ENCODE measurements at places on chromosomes 7 and 10. TPM values are rescaled to one million over a fixed set of nuclear protein-coding genes. Genes with fewer than 3 reads are reported as not detected.

CCL24 gene
- total RNA-seq, result not detected

DPP6 gene
- not detected for total RNA-seq

DNA sequence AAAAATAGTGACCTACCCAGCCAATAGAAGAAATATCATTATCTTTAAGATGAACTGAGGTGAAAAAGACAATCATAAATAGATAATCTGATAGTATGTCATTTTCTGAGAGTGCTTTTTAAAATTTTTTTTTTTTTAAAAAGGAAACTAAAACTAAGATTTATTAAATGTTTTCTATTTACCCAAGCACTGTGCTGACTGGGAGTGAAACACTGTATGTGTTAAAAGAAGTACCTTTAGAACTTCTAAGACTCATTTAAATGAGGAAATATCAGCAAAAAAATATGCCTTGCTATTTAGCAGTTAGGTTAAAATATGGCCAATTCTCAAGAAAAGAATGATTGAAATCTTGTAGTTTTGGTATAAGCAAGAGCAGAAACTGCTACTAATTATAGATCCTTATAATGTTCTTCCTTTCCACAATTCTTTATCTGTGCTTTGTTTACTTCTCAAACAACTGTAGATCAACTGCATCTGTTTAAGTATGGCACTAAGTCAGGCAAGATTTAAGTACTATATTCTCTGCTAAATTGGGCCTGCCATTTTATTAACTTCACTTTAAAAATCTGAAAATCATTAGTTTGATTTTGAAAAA is 39.5 kb upstream of the WNT2 start:
- no peak overlapping the region for H3K27ac ChIP-seq
- H3K36me3 ChIP-seq, result no peaks in the 10 kb centered on the region
- H3K4me1 ChIP-seq, result no peaks in the 10 kb centered on the region
- peaks cover 19% of the 10 kb centered on the region for H3K27me3 ChIP-seq
- H3K4me3 ChIP-seq, result no peak overlapping the region

ZPBP gene
- total RNA-seq, result not detected

BLNK gene
- total RNA-seq, result 0.36 TPM

DNA sequence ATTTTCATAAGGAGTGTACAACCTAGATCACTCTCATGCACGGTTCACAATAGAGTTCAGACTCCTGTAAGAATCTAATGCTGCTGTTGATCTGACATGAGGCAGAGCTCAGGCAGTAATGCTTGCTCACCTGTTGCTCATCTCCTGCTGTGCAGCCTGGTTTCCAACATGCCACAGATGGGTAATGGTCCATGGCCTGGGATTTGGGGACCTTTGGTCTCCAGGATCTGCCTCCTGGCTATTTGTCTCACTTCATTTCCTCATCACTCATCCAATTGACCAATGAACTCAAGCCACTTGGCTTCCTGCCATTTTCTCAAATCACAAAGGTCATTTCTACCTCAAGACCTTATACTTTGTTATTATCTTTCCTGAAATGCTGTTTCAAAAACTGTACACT is 786.1 kb downstream of the ANKRD7 start:
- no peak overlapping the region for H3K27ac ChIP-seq
- H3K27me3 ChIP-seq, result no peaks in the 10 kb centered on the region
- H3K36me3 ChIP-seq, result no peaks in the 10 kb centered on the region
- no peaks in the 10 kb centered on the region for H3K4me1 ChIP-seq
- H3K4me3 ChIP-seq, result no peak overlapping the region

DNA sequence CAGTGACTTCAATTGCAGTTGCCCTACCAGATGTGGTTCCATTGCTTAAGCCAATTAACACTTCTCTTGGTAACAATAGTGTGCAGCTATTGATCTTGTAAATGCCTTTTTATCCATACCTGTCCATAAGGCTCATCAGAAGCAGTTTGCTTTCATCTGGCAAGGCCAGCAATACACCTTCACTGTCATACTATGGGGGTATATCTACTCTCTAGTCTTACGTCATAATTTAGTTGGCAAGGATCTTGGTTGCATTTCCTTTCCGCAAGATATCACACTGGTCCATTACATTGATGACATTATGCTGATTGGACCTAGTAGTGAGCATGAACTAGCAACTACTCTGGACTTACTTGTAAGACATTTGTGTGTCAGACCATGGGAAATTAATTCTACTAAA is 17.7 kb upstream of the ZNF365 start:
- H3K36me3 ChIP-seq, result no peaks in the 10 kb centered on the region
- DNase-seq, result no peak
- H3K27ac ChIP-seq, result no peak overlapping the region
- H3K4me3 ChIP-seq, result no peak overlapping the region
- peaks cover 3% of the 10 kb centered on the region for H3K27me3 ChIP-seq

- H3K36me3 ChIP-seq, result no peaks in the 10 kb centered on the region
- no peak overlapping the region for H3K4me3 ChIP-seq
- H3K4me1 ChIP-seq, result no peaks in the 10 kb centered on the region
- DNase-seq, result peak; percentile 93
- no peak overlapping the region for H3K27ac ChIP-seq
Measured at GRCh38 chr7:29408841-29409243, 154.8 kb upstream of the PRR15 start.

DNA sequence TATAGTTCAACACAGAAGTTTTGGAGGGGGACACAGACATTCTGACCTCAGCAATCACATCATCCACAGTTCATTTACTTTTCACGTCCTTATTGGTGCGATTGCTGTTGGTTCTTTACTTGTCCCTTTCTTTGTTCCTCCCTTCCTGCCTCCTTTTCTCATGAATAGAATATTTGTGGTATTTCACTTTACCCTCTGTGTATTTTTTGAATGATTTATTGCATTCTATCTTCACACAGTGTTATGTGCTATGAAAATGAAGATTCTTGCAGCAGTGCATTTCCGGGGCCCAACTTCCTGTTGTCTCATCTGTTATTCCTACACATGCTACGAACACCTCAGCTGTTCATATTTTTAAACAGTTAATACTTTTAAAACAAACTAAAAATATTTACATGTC is 179.6 kb downstream of the ZMYND11 start:
- H3K27me3 ChIP-seq, result no peaks in the 10 kb centered on the region
- H3K27ac ChIP-seq, result no peak overlapping the region
- peaks cover 3% of the 10 kb centered on the region for H3K4me1 ChIP-seq
- peaks cover 24% of the 10 kb centered on the region for H3K36me3 ChIP-seq

DNA sequence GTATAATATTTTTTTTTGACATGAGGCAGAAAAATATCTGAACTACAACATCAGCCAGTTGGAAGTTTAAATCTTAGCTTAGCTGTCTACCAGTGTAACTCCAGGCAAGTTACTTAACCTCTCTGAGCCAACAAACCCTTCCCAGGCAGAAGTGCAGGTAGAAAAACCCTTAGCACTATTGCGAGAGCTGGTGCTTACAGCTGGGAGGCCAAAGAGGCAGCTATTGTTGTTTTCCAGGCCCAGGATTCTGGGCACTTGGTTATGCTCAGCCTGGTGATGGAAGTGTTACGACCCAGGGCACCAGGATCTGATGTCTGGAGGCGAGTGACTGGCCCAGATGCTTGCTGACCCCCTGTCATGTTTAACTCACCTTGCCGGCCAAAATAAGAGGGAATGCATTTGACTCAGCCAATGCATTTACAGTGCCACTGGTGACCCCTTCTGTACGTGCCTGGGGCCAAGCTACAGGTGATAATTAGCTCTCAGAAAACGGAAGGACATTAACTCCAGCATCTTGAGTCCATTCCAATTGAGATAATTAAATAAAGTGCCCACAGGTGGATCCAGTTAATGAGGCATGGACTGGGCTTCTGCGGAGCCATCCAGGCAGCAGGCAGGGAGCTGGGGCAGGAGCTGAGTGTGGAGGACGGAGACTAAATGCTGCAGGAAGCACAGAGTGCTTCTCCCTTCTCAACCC is 126.5 kb upstream of the HABP2 start:
- H3K36me3 ChIP-seq, result no peaks in the 10 kb centered on the region
- H3K4me1 ChIP-seq, result no peaks in the 10 kb centered on the region
- H3K27me3 ChIP-seq, result peaks cover 10% of the 10 kb centered on the region
- no peak overlapping the region for H3K4me3 ChIP-seq
- no peak overlapping the region for H3K27ac ChIP-seq
- no peak for DNase-seq

GRCh38 chr7:131905471-131905973 is 349.1 kb upstream of the PODXL start:
- H3K27ac ChIP-seq, result no peak overlapping the region
- no peaks in the 10 kb centered on the region for H3K36me3 ChIP-seq
- no peak for DNase-seq
- peaks cover 56% of the 10 kb centered on the region for H3K27me3 ChIP-seq
- no peak overlapping the region for H3K4me3 ChIP-seq
- H3K4me1 ChIP-seq, result no peaks in the 10 kb centered on the region

SEMA3D gene
- total RNA-seq, result 0.72 TPM

GRCh38 chr7:130141161-130141883 is 63.9 kb downstream of the TMEM209 start:
- peak; percentile 98 for DNase-seq
- H3K27me3 ChIP-seq, result no peaks in the 10 kb centered on the region
- H3K4me1 ChIP-seq, result peaks cover 29% of the 10 kb centered on the region
- peaks cover 4% of the 10 kb centered on the region for H3K36me3 ChIP-seq
- H3K4me3 ChIP-seq, result peak overlapping the region; percentile 71

GRCh38 chr7:129010075-129010474 is 44.8 kb downstream of the TNPO3 start:
- H3K4me1 ChIP-seq, result no peaks in the 10 kb centered on the region
- H3K36me3 ChIP-seq, result peaks cover 29% of the 10 kb centered on the region
- H3K4me3 ChIP-seq, result no peak overlapping the region
- no peaks in the 10 kb centered on the region for H3K27me3 ChIP-seq

ACSM6 gene
- total RNA-seq, result not detected

HOXA6 gene
- total RNA-seq, result 5.0 TPM

DNA sequence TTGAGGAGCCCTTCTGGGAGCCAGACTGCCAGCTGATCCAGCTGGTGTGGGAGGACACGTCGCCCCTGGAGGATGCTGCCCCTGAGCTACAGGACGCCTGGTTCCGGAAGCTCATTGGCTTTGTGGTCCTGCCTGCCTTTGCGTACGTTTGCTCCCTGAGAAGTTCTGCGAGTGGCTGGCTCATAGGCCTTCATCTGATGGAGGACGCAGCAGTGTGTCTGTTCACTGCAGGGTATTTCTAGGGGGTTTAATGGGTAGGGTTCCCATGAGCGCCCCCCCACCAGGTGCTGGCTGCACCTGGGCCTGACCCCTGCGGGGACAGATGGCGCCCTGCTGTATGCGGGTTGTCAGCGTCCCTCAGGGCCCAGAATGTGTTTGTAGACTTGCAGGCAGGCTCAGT is 5.0 kb downstream of the PAOX start:
- H3K4me1 ChIP-seq, result no peaks in the 10 kb centered on the region
- H3K4me3 ChIP-seq, result no peak overlapping the region
- DNase-seq, result no peak
- H3K36me3 ChIP-seq, result no peaks in the 10 kb centered on the region

DNA sequence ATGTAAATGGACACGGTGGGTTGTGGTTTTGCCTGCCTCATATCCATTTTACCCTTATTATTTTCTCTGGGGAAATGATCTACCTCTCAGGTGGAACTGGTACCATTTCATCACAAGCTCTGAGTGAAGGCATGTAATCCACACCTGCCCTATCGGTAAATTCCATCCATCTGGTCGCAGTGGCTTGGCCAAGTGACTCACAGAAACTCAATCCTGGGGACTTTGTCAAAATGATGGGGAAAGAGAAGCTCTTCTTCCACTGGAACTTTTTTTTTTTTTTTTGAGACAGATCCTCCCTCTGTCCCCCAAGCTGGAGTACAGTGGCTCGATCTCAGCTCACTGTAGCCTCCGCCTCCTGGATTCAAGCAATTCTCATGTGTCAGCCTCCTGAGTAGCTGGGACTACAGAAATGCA is 48.2 kb upstream of the ANKRD1 start:
- no peak for DNase-seq
- no peak overlapping the region for H3K4me3 ChIP-seq
- no peaks in the 10 kb centered on the region for H3K27me3 ChIP-seq
- H3K27ac ChIP-seq, result peak overlapping the region; percentile 73
- peaks cover 41% of the 10 kb centered on the region for H3K4me1 ChIP-seq

DNA sequence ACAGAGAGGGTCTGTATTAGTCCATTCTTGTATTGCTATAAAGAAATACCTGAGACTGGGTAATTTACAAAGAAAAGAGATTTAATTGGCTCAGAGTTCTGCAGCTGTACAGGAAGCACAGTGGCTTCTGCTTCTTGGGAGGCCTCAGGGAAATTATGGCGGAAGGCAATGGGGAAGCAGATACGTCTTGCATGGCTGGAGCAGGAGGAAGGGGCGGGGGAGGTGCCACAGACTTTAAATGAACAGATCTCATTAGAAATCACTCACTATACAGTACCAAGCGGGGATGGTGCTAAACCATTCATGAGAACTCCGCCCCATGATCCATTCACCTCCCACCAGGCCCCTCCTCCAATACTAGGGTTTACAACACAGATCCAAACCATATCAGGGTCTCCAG is 3.7 kb upstream of the CALU start:
- no peak for DNase-seq
- peaks cover 16% of the 10 kb centered on the region for H3K4me1 ChIP-seq
- H3K4me3 ChIP-seq, result no peak overlapping the region
- H3K36me3 ChIP-seq, result no peaks in the 10 kb centered on the region
- no peaks in the 10 kb centered on the region for H3K27me3 ChIP-seq

PTF1A gene
- not detected for total RNA-seq

ZNF398 gene
- total RNA-seq, result 17.7 TPM

DNA sequence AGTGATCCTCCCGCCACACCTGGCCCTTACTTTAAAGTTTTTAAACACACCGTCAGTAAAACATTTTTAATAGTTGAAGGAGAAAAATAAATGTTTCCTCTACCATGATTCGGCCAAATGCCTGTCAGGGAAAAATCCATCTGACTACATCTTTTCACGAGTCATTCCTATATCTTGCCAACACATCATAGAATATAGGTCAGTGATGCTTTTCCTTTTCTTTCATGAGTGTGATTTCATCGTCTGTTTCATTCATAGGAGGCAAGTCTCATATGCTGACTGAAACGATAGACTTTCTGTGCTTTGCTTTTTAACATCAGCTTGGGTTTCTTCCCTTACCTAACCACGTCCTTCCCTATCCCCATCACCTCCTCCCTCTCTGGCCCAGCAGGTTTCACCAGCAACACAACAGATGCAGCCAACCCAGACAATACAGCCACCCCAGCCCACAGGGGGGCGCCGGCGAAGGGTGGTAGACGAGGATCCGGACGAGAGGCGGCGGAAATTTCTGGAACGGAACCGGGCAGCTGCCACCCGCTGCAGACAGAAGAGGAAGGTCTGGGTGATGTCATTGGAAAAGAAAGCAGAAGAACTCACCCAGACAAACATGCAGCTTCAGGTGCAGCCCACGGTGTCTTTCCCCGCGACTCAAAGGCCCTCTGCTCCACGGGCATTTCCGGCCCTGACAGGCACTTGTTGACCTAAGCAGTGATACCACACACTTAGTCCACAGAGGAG is 149.2 kb downstream of the TRIL start:
- H3K36me3 ChIP-seq, result no peaks in the 10 kb centered on the region
- no peaks in the 10 kb centered on the region for H3K27me3 ChIP-seq
- peak; percentile 78 for DNase-seq
- peaks cover 25% of the 10 kb centered on the region for H3K4me1 ChIP-seq
- H3K4me3 ChIP-seq, result no peak overlapping the region
- no peak overlapping the region for H3K27ac ChIP-seq

POM121C gene
- total RNA-seq, result 16.5 TPM

Data from osteoblast (primary cell).